ENCODE measurements at places on chromosomes 12 and 14.

GRCh38 chr12:53995002-53995377, 5.0 kb upstream of the HOXC9 start:
- no peak for DNase-seq

- DNase-seq = no peak
These were observed 11.4 kb downstream of the SLC7A8 start for GRCh38 chr14:23172096-23172495.

DNA sequence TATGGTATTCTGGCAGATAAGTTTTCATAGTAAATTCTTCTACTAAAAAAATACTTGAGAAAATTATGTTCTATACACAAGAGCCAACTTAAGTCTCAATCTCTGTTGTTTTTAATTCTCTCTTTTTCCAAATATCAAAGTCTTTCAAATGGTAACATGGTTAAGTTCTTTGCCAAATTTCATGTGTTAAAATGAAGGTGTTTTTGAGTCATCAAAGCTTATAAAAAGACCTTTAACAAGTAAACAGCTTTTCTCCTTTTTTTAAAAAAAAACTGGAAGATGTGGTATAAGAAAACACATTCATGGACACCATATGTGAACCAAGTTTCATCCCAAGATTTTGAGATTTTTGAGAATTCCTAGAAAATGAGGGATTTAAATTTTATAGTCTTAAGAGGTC, 111.3 kb downstream of the FOXG1 start:
- DNase-seq = no peak

- no peak for DNase-seq
These were observed 18.2 kb upstream of the CACNA2D4 start for GRCh38 chr12:1936406-1937320.

- DNase-seq = no peak
These were observed 44.7 kb upstream of the NUDT4 start for GRCh38 chr12:93333054-93333453.

GRCh38 chr14:96512602-96513397, 10.6 kb downstream of the PAPOLA start:
- DNase-seq = no peak

DNA sequence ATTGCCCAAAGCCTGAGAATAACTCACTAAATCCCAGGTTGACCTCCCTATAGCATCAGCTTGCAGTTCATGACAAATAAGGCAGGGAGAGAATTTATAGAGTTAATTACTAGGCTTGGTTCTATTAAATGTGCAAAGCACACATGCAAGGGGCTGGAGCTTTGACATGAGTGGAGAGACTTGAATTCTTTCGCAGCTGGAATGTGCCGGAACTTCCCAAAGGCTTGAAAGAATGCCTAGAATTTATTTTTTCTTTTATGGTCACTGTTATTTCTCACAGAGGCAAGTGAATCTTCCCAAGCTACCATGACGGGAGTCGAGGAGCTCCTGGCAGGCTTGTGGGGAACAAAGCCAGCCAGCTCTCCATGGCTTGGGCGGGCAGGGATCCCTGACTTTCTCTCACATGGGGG, 95.5 kb upstream of the USP44 start:
- DNase-seq = no peak

DNA sequence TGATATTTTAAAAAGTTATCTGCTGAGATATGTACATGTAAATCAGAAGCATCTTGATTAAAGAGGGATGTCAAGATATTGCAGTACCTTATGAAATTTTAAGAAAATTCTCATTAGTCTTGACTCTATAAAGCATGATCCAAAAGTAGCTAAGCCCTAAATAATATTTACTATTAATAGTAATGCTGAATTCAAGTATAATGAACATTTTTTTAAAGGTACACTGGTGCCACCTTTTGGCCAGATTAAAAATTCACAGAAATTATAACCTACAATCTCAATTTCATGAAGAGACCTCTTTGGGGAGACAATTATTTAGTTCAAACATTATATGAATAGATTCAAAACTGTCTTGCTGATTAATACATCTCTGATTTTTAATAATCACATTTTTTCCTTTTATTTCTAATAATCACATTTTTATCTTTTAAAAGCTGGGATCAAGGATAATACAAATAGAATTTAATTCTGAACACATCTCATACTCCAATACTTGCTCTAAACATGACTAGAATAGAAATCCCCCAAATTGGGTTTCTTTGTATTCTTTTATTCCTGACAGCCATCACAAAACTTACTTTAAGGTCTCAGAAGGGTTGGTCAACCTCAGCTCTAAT, 13.4 kb downstream of the AKAP5 start:
- no peak for DNase-seq

DNA sequence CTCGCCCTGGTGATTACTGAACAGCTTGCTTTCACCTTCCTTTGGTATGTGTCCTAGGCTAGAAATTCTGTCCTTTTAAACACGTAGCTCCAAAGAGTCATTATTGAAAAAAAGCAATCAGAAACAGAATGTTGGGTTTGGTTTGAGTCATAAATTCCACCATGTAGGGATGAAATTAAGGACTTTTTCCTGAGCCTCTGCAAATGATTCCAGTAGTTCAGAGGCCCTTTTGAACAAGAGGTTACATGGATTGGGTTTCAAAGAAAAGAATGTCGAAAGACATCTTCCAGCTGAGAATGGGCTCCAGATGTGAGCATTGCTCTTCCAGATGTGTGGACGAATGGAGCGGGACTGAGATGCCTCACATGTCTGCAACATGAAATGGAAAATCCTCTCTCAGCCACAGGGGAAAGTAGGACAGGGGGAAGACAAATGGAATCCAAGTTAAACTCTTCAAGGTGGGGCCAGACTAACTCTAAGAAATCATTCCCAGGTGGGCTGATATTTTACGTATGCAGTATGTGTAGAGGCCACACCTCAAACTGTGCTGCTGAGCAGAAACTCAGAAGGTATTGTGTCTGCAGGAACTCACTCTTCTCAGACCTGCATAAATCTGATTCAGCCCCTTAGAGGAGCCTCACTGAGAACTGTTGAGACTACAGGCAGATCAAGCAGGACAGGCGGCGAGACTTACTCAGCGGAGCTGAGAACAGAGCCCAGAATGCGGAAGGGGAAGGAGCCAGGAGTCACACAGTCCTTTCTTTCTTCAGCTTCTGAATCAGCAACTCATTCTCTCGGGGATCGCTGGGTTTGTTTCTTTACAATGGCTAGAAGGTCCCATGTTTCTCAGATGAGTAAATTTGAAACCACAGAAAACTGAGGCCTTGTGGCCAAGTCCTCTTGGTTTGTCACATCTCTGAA, 23.3 kb upstream of the EMP1 start:
- DNase-seq = no peak

DNA sequence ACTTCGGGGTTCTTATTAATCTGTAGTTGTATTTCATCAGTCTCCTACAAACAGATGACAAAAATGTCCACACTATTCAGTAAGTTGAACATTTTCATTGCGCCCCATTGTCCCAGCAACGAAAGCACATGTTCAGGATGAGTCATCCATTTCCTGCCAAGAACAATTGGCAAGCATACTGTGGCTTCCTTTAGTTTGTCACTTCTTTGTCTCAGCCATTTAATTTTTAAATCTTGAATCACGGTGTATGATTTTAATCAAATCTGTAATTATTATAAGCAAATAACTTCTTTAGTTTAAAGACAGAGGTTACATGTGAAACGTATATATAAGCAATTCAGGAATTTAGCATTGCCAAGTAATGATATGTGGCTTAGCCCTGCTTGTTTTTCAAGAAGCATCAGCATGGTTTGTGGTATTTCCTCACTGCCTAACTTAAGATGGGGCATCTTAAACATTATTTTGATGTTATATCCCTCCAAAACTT, 211.3 kb upstream of the KRR1 start:
- no peak for DNase-seq

DNA sequence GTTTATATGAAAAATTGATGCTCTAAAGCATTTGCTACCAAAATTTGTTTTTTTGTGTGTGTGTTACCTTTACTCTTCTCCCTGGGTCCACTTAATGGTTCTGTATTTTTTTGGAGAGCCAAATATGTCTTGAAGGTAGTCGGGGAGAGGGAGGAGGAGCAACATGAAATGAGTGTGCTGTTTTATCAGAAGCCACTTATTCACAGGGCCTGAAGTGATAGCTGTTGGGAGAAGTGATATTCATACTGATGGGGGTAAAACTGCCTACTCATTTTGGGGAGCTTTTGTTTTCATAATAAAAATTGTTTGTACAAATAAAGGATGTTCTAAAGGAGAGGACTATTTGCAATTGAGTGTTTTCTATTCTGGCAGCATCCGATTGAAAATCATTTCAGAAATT, 29.2 kb downstream of the CRADD start:
- DNase-seq = no peak

DNA sequence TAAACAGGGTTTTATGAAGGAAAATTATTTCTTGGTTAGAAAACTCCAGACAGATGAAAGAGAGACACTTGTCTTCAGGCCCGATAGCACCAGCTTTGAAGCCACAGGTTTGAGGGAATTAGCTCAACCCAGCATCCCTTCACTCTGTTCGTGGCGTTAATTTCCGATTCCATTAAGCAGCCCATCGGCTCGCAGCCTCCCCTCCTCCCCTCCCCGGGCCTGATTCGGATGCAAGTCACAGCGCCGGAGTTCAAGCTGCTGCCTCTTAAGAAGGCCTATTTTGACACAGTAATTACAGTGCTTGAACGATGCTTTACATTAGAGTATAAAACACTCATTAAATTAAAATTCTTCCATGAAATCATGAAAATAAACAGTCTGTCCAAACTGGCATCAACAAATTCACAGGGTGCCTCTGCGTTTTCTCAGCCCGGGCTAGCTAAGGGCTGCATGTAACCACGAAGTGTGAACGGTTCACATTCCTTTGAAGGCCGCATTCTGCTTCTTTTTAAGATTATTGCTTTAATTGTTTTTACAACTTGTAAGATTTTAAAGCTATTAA, 145.8 kb downstream of the DICER1 start:
- no peak for DNase-seq

GRCh38 chr12:15428632-15429031, 106.3 kb downstream of the PTPRO start:
- no peak for DNase-seq

DNA sequence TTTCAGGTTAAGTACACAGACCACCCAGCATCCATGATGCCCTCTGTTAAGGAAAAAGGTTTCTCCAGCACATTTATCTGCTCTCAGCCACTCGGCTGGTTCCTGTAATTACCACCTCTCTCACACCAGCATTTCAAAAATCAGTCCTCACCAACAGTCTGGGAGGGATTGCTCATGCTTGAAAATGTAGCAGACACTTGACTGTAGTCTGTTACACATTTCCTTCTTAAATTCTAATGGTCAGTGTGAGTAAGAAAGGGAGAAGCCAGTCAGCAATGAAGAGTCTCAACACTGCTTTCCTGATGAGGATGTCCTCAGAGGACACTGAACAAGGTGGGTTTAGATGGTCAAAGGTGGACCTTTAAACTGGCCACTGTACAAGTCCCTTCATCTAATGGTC, 6.0 kb downstream of the ZBTB39 start:
- no peak for DNase-seq

- DNase-seq = no peak
These were observed 75.9 kb upstream of the RGS6 start for GRCh38 chr14:71856199-71856919.

GRCh38 chr14:20419419-20419818, 6.1 kb upstream of the TEP1 start:
- DNase-seq = no peak

GRCh38 chr12:88291498-88292131, 149.5 kb downstream of the TMTC3 start:
- DNase-seq = no peak

- DNase-seq = no peak
These were observed 546.3 kb downstream of the BCL11B start for GRCh38 chr14:98725676-98726075.

GRCh38 chr14:76953311-76953945, 75.1 kb downstream of the IRF2BPL start:
- peak; percentile 44 for DNase-seq

GRCh38 chr12:123895451-123895850, 77.2 kb downstream of the CCDC92 start:
- DNase-seq = no peak

- DNase-seq = no peak
These were observed 253.4 kb downstream of the PAX9 start for GRCh38 chr14:36915081-36915480.

- no peak for DNase-seq
These were observed 90.6 kb upstream of the PWP1 start for GRCh38 chr12:107594995-107595394.

- no peak for DNase-seq
These were observed 134.7 kb upstream of the RFLNA start for GRCh38 chr12:124160097-124160756.

- no peak for DNase-seq
These were observed 54.6 kb downstream of the ETV6 start for GRCh38 chr12:11704089-11704488.

- no peak for DNase-seq
These were observed 28.7 kb downstream of the UBE2N start for GRCh38 chr12:93413064-93413463.

DNA sequence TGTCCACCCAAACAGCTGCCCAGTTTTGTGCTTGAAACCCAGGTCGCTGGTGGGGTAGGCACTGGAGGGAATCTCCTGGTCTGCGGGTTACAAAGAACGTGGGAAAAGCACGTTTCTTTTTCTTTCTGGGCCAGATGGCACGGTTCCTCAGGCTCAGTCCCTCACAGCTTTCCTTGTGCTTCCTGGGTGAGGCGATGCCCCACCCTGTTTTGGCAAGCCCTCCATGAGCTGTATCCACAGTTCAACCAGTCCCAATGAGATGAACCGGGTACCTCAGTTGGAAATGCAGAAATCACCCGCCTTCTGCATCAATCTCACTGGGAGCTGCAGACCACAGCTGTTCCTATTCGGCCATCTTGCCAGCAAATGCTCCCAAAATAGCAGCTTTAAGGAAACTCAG, 51.4 kb upstream of the TMTC2 start:
- DNase-seq = no peak

GRCh38 chr14:102922490-102923200, at the start of gene AMN:
Gene AMN (plus strand): TSS chr14:102922663. CDS start chr14:102922689, 26 bp downstream.
- DNase-seq = peak; percentile 92

- no peak for DNase-seq
These were observed 1111.1 kb downstream of the BCL11B start for GRCh38 chr14:98160901-98161300.

DNA sequence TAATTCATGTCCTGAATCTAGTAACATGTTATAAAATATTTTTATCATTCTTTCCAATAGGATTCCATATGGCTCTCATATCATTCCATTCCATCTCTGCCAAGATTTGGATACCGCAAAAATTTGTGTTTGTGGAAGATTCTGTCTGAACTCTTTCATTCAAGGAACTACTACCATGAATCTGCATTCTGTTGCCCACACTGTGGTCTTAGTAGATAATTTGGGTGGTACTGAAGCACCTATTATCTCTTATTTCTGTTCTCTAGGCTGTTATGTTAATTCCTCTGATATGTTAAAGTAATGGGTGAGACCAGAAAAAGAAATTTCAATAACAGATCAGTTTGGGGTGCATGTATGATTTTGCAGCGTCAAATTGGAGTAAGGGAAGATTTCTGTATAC, 6.2 kb downstream of the RPL36AL start:
- DNase-seq = no peak

DNA sequence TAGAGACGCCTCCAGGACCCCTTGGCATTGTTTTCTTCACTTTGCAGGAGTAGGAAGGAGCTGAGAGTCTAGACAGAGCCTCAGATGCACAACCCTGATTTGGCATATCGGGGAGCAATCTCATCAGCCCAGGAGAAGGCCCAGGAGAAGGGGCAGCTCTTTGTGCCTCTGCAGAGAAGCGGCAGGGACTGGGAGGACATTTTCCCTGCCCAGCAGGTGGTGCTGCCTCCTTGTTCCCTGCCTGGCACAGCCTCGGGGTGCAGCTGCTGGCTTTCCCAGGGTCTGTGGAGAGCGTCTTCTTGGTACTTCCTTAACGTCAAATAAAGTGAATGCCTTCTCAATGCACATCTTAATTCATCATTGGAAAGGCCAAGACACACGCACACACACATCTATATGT, 419.5 kb downstream of the TMEM121 start:
- DNase-seq = no peak

All from HuH-7.5 (cell line).